ENCODE measurements at places on chromosomes 16 and 17.

DNA sequence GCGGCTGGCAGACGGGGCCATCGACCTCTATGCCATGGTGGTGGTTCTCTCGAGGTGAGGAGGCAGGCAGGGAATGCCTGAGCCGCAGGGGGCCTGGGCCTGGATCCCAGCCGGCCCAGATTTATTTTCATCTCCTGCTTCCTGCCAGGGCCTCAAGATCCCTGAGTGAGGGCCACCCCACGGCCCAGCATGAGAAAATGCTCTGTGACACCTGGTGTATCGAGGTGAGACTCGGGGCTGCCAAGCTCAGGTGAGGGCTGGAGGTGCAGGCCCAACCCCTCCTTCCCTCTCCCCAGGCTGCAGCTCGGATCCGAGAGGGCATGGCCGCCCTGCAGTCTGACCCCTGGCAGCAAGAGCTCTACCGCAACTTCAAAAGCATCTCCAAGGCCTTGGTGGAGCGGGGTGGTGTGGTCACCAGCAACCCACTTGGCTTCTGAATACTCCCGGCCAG, 4.9 kb downstream of the ACADVL start:
- no peak for DNase-seq

GRCh38 chr17:77462090-77462489, 321.3 kb downstream of the SEC14L1 start:
- no peak for DNase-seq

- no peak for DNase-seq
Measured at GRCh38 chr17:43547189-43547550, 1.0 kb upstream of the ETV4 start.

DNA sequence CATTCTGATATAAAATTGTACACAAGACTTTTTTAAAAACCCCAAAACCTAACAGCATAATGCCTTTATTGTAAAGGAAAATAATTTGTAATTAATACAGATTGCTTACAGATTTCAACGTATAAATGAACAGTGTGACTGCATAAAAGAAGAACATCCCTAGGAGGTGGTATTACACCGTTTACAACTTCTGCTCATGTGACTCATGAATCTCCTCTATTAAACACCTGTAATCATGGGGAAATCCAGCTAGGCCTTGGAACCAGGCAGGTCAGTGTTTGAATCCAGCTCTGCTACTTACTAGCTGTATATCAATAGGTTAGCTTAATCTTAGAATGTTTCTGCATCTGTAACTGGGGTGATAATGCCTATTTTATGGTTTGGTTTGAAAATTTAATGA, 15.2 kb downstream of the RABEP1 start:
- no peak for DNase-seq

DNA sequence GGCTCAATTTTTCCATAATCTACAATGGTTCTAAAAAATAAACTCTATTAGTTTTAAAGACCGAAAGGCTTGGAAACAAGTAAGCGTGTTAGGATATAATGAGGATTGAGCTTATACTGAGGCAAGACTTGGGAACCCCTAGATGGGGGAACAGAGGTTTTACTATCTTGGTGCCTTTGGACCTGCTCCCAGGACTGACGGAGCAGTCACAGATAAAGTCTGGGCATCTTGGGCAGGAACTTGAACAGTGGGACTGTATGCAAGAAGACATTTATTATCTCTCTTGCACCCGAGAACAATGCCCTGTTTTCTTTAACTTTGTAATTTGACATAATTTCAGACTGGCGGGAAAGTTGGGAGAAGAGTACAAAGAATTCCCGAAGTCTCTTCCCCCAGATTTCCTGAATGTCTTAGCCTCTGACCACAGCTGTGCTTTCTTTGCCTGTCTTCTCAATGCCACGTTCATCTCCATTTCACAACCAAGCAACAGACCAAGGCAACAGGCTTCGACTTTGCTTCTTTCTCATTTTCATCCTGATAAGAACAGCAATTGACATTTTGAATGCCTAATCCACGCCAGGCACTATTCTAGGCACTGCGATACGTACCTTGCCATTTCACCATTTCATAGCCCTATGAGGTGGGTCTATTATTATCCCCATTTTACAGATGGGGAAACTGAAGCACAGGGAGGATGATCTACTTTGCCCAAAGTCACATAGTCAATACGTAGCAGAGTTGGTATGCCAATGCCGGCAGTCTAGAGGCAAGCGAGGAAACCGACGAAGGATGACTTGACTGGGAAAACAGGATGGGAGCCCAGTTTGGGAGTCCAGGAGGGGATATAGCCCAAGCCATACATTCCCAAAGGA, 3.0 kb upstream of the IL4R start:
- no peak for DNase-seq
